CD4-positive, alpha-beta T cell (primary cell): ENCODE measurements at places on chromosomes 1 and 21. TPM values are rescaled to one million over a fixed set of nuclear protein-coding genes. Genes with fewer than 3 reads are reported as not detected.

DNA sequence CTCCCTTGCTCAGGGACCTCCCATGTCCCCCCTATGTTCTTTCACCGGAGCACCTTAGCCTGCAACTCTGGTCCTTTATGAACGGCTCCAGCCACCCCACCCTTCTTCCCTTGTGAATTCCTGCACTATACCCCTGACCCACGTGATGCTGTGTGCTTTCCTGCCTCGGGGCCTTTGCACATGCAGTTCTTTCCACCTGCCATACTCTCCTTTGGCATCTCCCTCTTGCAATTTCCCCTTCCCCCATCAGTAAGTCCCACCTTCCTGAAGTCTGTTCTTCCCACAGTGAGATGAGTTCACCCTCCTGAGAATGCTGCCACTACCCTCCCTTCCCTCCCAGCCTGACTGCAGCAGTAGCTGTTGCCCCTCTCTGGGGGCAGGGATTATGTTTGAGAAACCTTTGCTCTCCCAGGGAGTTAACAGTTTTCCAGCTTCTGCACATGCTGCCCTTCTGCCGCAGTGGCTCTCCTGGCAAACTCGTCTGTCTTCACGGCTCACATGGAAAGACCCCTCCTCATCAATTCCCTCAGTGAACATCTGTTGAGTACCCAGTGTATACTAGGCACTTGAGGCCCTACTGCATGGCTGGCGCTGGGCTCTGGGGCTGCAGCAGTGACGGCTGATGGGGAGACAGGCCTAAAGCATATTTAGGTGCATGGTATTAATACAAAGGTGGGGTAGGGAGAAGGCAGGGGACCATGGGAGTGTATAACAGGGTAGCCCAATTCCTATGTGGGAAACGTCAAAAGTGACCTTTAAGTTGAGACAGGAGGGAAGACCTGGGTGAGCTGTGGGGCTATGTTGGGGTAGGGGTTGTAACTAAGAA is 9.7 kb downstream of the ZNF362 start:
- DNase-seq = no peak
- peaks cover 14% of the 10 kb centered on the region for H3K36me3 ChIP-seq
- H3K27ac ChIP-seq = no peak overlapping the region
- no peaks in the 10 kb centered on the region for H3K27me3 ChIP-seq

DNA sequence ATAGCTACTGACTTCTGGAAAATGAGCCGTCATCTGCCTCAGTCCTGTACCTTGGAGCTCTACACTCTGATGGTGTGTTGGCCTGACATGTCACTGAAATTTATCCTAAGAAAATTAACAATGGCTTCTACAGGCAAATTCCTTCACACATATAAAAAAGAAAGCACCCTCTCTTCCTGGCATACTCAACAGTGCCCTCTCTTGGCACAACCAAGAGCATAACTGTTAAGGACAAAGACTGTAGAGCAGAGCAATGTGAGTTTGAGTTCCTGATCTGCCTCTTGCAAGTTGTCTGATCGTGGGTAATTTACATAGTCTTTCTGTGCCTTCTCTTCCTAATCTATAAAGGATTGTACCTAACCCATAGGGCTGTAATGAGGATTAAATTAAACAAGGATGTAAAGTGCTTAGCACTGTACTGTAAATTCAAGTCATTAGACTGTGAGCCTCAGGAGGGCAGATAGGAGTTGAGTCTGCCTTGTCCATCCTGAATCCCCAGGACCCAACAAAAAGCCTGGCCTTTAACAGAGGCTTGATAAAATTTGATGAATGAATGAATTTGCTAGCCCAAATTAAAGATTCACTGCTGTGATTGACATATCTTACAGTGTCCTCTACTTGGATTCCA is 83.5 kb downstream of the SYF2 start:
- no peak overlapping the region for H3K27ac ChIP-seq
- no peaks in the 10 kb centered on the region for H3K4me1 ChIP-seq
- peaks cover 2% of the 10 kb centered on the region for H3K27me3 ChIP-seq
- DNase-seq = peak; percentile 18
- no peaks in the 10 kb centered on the region for H3K36me3 ChIP-seq
- H3K4me3 ChIP-seq = no peak overlapping the region

DNA sequence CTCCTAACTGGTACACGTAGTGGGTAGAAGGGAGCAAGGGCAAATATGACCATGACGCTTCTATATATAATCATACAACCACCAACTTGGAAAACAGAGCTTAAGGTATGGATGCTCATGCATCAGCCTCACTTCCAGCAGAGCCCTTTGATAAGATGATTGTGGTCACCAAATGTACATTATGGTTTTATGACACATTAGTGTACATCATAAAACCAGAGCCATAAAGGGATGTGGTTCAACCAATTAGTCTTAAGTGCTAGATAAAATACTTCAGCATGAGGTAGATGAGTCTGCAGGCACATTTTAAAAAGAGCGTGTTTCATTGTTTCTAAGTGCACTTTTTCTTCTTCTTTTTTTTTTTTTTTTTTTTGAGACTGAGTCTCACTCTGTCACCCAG is 43.7 kb downstream of the NIBAN1 start:
- no peaks in the 10 kb centered on the region for H3K4me1 ChIP-seq
- no peaks in the 10 kb centered on the region for H3K36me3 ChIP-seq
- no peaks in the 10 kb centered on the region for H3K27me3 ChIP-seq

DNA sequence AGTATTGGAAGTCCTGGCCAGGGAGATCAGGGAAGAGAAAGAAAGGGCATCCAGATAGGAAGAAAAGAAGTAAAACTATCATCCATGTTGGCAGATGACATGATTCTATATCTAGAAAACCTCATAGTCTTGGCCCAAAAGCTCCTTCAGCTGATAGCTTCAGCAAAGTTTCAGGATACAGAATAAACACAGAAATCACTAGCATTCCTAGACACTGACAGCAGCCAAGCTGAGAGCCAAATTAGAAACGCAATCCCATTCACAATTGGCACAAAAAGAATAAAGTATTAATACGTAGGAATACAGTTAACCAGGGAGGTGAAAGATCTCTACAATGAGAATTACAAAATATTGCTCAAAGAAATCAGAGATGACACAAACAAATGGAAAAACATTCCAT is 44.6 kb downstream of the ZFYVE9 start:
- no peaks in the 10 kb centered on the region for H3K27me3 ChIP-seq
- H3K36me3 ChIP-seq = no peaks in the 10 kb centered on the region

The ADCY10 gene
- 0.52 TPM for total RNA-seq
